NCI-H1436 (cell line): ENCODE measurements at places on chromosomes 12 and 14.

DNA sequence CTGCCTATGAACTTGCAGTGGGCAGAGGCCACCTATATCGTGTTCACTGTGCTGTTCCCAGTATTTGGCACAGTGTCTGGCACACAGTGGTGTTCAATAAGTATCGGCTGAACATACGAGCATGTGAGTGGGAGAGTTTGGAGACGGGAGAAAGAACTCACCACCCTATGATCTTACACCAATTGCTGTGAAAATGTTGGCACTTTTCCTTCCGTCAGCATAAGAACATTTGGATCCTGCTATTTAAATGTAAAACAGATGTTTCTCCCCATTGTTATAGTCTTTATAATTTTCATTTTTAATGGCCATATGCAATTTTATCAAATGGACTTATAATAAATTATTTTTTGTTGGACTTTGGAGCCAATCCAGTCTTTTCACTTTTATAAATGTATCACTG, 144.4 kb downstream of the EFCAB11 start:
- DNase-seq, result no peak

DNA sequence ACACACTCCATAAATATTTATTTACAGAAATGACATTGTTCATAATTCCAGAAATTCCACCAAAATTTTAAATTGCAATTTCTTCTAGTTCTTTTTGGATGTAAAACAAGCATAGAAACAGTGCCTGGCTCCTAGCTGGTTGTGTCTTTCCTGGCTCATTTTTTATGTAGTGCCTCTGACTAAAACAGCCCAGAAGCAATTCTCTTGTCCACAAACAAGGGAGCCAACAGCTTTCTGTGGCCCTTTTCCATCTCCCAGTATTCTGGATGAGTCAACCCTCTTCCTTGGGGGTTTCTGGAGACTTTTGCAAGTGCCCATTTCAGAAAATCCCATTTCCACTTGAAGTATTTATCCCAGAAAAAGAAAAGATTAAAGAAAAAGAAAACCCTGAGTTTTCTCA, 141.4 kb downstream of the PHLDA1 start:
- no peak for DNase-seq

DNA sequence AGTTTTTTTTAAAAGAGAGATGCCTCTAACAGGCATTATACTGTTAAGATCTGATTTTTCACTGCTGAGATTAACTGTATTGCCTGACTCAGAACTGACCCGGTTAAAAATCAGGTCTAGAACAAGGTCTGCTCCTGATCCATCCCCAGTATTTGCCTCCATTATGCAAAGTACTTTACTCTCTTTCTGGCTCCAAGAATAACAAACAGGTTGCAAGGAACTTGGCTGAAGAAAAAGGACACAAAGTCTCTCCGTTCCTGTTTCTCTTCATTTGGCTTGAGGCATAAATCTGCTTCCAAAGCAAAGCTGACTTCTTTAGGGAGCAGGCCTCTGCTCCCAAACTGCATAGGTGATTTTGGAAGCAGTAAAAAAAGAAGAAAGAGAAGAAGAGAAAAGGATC, 199.3 kb upstream of the PDZRN4 start:
- DNase-seq, result no peak

DNA sequence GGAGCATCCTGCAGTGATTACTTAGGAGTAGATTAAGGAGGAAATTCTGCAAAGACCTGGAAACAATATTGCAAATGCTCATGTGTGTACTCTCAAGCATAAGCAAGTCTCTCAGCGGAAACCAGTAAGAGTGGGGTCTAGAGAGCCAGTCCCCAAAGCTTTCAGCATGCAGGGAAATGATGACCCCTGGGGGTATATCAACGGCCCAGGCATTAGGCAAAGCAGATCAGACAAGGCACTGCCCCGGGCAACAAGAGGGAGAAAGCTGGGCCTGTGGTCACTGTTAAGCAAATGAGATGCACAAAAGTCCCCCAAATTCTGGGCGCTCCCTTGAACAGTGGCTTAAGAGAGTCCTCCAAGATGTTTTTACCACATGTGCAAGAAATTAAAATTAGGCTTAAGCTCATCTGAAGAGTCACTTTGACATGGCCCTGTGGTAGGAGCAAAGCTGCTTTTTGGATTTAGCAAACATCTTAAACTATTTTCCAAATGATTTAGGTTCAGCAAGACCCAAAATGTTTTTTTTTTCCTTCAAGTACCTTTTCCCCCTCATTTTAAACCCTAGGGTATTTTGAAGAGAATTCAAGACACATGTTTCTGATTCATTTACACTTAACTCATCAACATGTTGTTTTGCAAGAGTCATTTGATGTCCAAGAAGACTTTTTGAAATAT, 457.1 kb upstream of the TBX3 start:
- DNase-seq, result no peak

GRCh38 chr12:124452576-124453331, 114.7 kb downstream of the NCOR2 start:
- no peak for DNase-seq

DNA sequence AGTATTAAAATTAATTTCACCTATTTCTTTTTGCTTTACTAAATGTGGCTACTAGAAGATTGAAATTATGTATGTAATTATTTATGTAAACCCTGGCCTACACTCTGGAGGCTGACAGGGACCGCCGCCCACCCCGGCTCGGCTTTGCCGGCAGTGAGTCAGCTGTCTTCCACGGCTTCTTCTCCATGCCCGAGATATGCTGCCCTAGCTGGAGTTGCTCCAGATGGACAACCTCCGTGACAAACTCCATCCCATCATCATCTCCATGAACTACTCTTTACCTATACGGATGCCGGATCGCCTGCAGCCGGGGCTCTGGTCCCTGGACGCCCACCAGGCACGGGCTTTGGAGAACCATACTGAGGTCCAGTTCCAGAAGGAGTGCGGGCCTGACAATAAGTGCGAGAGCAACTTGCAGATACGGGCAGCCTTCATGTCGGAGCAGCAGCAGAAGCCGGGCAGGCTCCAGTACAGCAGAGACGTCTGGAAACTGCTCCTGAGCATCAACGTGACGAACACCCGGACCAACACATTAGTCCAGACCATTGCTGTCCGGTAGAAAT, 86.9 kb upstream of the NID2 start:
- DNase-seq, result no peak

DNA sequence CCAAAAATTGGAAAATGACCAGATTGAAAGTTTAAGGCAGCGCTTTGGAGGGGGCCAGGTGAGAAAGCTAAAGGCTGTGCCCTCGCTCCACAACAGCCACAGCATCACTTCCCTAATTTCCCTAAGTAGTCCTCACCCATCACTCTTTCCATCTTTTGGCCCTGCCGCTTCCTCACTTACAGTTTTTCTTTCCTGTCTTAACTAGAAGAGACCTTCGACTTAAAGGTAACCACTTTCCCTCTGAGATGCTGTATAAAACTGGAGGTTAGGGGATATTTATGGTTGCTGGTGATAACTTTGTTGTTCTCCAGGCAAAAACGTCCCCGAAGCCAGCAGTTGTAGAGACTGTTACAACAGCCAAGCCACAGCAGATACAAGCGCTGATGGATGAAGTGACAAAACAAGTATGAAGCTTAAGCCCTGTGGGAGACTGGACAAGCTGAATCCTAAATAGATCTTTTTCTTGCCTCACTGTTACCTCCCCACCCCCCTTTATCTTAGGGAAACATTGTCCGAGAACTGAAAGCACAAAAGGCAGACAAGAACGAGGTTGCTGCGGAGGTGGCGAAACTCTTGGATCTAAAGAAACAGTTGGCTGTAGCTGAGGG, 4.3 kb downstream of the DDIT3 start:
- DNase-seq, result no peak

GRCh38 chr14:100567877-100568163, 19.4 kb downstream of the BEGAIN start:
- no peak for DNase-seq

DNA sequence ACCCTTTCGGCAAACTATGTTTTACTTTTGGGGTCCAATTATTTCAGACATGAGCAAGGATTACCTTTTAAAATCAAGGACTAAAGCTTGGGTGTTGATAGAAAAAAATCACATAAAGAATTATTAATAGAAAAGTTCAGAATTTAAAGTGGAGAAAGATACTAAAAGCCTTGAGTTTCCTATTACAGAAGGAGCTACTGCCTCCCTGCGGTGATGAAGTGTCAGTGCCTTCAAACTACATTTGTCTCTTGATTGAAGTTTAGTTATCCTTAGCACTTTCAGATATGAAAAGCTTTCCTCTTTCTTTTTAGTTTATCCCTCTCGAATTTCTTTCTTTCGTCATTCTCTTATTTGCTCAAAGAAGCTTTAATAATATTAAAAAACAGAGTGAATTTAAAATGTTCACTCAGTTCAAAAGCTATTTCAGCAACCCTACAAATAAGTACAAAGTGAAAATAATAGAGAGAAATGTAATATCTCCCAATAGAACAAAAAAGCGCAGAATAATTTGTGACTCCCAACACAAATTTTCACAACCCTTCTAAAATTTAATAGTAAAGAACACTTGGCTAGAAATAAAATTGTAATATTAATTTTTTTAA, 87.6 kb downstream of the SEC23A start:
- peak; percentile 38 for DNase-seq

- DNase-seq, result no peak
Observed at GRCh38 chr12:110754101-110754793, 11.6 kb upstream of the PPP1CC start.

DNA sequence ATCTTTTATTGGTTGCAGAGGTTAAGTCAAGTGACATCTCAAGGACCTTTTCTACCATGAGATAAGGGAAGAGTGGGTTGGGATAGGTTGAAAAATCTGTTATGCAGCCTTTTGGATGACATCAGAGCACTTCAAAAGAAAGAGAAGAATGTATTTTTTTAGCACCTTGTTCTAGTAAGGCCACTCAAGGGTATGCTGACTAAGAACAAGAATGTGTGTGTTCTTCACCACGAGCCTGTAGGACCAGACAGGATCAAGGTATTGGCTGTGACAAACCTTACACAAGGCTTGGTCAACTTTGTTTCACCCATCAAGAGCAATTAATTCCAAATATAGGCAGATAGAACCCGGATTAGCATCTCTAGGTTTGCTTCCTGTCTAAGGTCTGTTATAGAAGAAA, 142.5 kb downstream of the SAMD4A start:
- DNase-seq, result no peak

DNA sequence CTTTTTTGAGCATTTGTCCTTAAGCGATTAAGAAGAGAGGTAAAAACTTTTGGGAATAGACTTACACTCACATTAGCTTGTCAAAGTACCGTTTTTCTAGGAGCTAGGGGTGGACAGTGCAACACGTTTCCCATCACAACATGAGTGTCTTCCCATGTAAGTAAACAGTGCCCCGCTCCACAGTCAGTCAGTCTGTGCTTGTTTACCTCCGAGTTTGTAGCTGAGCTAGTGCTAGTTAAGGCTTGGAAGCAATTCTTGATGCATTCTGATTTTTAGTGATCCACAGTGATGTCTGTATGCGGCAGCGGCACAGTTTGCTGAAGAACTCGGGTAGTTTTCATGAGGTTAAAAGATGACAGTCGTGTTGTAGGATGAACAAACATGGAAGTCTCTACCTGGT, 941 bp downstream of the ZDHHC17 start:
- DNase-seq, result no peak
